Ovary (tissue), 10 donors: ENCODE measurements at places on chromosomes 1 and 21. TPM values are rescaled to one million over a fixed set of nuclear protein-coding genes. Genes with fewer than 3 reads are reported as not detected.

ATP6V1G3 gene
- not detected for total RNA-seq

AIRE gene
- total RNA-seq, result not detected

SAMD11 gene
- 7.0 TPM for total RNA-seq

RAB3B gene
- total RNA-seq, result 1.1 TPM

C1orf198 gene
- 60.8 TPM for total RNA-seq

RAP1GAP gene
- 2.2 TPM for total RNA-seq

TMEM269 gene
- total RNA-seq, result not detected

DPT gene
- total RNA-seq, result 25.2 TPM

GRIK3 gene
- not detected for total RNA-seq

TMCO4 gene
- total RNA-seq, result 26.0 TPM

REN gene
- total RNA-seq, result 71.6 TPM
